ENCODE measurements at places on chromosomes 4 and X.

DNA sequence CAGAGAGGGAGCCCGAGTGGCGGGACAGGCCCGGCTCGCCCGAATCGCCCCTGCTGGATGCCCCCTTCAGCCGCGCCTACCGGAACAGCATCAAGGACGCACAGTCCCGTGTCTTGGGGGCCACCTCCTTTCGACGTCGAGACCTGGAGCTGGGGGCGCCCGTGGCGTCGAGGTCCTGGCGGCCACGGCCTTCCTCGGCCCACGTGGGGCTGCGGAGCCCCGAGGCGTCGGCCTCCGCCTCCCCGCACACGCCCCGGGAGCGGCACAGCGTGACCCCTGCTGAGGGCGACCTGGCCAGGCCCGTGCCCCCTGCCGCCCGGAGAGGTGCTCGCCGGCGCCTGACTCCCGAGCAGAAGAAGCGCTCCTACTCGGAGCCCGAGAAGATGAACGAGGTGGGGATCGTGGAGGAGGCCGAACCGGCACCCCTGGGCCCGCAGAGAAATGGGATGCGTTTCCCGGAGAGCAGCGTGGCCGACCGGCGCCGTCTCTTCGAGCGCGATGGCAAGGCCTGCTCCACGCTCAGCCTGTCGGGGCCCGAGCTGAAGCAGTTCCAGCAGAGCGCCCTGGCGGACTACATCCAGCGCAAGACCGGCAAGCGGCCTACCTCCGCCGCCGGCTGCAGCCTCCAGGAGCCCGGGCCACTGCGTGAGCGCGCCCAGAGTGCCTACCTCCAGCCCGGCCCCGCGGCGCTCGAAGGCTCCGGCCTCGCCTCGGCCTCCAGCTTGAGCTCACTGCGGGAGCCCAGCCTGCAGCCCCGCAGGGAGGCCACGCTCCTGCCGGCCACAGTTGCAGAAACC lies 156.9 kb downstream of the SOWAHB start:
- no peak for DNase-seq

DNA sequence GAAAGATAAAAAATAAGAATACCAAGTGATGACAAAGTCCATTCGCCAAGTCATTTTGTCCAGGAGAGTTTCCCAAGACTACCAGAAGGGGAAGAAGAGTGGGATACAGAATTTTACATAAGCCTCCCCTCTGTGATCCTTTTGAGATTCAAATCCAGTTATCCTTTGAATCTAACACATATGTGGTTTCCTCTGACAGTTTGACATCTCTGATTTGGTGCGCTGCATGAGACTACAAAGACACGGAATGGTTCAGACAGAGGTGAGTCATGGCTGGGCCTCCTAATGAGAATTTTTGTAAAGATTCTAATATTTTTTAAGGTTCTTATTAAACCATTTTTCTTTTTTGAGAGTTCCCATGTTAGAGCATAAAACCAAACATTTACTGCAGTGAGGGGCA lies 38.3 kb downstream of the SLC10A6 start:
- DNase-seq = no peak

DNA sequence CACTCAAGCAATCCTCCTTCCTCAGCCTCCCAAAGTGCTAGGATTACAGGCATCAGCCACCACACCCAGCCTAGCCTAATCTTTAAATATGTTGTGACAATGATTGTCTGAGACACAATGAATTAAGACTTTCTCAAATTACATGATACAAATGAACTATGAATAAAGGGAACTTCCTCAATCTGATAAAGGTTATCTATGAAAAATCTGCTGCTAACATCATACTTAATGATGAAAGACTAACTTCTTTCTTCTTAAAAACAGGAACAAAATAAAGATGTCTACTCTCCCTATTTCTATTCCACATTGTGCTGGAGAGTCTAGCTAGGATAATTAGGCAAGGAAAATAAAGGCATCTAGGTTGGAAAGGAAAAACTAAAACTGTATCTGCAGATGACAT lies 60.0 kb downstream of the PDHA1 start:
- no peak for DNase-seq

DNA sequence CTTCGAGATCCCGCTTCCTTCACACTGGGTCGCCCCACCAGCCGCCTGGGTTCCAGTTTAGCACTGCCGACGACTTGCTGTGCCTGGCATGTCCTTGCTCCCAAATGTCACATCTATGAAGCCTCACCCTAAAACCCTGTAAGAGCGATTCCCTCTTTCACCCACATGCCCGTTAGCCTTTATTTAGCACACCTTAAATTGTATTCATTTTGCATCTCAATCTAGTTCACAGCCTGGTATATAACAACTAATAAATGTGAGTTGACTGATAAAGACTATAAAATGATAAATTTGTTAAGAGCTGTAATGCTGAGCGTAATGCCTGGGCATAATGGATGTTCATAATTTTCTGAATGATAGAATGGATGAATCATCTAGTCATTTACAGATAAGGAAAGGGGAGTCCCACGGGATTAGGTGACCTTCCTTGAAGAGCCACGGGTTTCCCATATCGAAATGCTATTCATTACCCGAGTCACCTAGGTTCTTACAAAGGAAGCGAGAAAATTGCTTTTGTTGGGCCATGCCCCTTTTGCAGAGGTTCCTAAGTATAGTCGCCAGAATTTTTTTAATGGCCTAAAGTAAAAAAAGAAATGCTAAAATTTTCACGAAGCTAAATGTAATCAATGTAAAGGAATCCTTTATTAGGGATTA lies 1.1 kb upstream of the AP1S2 start:
- DNase-seq = no peak

GRCh38 chr4:77358315-77358928 lies 201.4 kb downstream of the CCNG2 start:
- peak; percentile 56 for DNase-seq

GRCh38 chrX:64186974-64187761 lies 18.3 kb downstream of the AMER1 start:
- DNase-seq = no peak

GRCh38 chr4:73311428-73311827 lies 52.8 kb upstream of the ANKRD17 start:
- peak; percentile 41 for DNase-seq

GRCh38 chrX:45198706-45199105 lies 2.0 kb downstream of the DIPK2B start:
- no peak for DNase-seq

DNA sequence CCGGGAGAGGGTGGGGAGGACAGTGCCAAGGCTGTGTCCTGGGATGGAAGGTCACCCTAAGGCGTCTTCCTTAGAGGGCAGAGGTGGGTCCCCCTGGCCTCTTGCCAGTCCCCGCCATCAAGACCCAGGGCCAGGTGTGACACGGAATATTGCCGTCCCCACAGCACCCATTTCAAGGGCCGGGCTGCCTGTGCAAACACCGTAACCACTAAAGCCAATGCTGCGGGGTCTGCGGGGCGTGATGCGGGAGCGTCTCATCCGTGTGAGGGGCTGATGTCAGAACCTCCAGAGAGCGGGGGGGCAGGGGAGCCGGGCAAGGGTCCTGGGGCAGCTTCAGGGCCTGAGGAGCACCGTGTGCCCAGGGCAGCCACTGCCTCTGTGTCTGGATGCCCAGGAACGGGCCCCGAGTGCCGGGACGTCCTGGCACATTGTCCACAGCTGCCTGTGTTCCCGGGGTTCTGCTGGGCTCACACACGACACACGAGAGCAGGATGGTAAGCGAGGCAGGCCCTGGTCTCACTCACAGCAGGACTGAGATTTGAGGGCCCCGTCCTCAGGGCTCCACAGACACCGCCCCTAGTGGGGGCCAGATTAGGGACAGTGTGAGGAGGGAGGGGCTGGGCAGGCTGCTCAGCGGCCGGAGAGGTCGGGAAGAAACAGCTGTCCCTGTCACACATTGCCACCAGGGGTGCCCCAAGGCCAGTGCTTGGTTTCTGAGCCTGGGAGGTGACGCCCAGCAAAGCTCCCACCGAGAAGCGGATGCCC lies 29.2 kb downstream of the NKX1-1 start:
- DNase-seq = no peak

- DNase-seq = peak; percentile 58
These were observed 62.1 kb downstream of the EDNRA start for GRCh38 chr4:147543034-147543433.

- no peak for DNase-seq
These were observed 31.6 kb downstream of the ETDC start for GRCh38 chrX:135340831-135341230.

GRCh38 chr4:183906489-183906738 lies 1.3 kb downstream of the STOX2 start:
- no peak for DNase-seq
